Tongue (tissue), 3 donors: ENCODE measurements at places on chromosomes 2 and 18. TPM values are rescaled to one million over a fixed set of nuclear protein-coding genes. Genes with fewer than 3 reads are reported as not detected.

DNA sequence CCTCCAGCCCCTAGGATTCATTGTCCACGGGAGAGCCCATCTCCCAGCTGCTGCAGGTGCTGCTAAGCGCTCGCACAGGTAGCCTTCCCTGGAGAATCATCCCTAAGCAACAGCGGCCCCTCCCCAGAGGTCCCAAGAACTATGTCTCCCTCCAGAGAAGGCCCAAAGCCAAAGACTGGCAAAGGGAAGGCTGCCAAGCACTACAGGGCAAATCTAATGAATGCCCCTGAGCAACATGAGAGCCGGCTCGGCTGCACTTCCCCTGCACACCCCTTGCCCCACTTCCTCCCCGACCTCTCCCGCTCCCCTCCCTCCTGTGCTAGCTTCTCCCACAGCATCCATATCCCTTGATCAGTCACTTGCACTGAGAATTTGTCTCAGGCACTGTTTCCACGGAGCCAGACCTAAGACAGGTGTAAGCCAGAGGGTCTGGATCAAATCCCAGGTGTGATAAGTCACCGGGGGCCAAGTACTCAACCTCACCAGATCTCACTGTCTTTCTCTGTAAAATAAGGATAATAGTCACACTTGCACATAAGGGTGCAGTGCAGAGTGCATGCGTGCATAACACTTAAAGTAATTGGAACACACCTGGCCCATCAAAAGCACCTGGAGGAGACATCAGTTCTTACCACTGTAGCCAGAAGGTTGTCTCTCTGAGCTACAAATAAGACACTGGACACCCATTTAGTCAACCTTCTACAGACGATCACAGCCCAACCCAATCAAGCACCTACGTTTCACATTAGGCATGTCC is 20.1 kb upstream of the COL6A3 start:
- DNase-seq: no peak

- no peak for DNase-seq
These were observed 69.3 kb upstream of the ITGB6 start for GRCh38 chr2:160269365-160269764.

DNA sequence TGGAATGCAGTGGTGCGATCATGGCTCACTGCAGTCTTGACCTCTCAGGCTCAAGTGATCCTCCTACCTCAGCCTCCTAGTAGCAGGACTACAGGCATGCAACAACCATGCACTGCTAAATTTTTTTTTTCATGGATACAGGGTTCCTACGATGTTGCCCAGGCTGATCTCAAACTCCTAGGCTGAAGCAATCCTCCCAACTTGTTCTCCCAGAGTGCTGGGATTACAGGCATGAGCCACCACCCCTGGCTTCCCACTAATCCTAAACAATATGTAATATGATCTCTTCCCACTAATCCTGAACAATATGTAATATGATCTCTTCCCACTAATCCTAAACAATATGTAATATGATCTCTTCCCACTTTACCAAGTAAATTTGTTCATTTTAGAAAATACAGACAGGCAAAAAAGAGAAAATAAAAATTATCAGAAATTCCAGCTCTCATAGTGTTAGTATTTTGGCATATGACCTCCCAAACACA is 33.7 kb upstream of the C18orf32 start:
- peak; percentile 69 for DNase-seq

DNA sequence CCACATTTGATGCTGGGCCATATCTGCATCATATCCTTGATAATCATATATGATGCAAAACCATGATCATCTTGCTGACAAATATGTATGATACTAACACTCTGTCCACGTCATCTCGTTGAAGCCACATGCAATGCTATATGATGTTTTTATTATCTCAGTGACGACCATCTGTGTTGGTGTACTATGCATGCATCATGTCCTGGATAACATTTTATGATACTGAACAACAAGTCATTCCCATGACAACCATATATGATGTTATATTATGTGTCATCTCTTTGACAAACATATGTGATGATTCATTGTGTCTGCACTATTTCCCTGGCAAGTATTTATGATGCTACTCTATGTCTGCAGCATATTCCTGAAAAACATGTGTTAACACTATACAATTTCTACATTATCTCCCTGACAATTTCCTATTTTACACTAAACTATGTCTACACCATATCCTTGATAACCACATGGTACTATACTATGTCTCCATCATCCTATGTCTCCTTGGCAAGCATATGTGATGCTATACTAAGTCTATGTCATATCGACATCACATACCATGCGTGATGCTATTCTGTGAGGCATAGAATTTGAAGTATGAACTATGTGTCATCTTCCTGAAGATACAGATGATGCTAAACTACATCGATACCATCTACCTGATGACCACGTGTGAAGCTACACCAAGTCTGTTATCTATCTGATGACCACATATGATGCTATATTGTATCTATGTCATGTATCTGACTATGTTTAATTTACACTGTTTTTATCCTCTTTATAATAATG is 37.0 kb downstream of the DAW1 start:
- no peak for DNase-seq

Gene RGPD4
- total RNA-seq: not detected
